NCI-H187 (cell line): ENCODE measurements at places on chromosomes 13 and 19.
A peak's percentile ranks its signal among the peaks of the same experiment; 100 is the strongest.

GRCh38 chr19:14181906-14182305 is 24.1 kb downstream of the ADGRL1 start:
- DNase-seq = no peak

GRCh38 chr19:13588957-13589833 is 82.9 kb upstream of the CACNA1A start:
- peak; percentile 15 for DNase-seq

- DNase-seq = peak; percentile 32
Observed at GRCh38 chr13:73672492-73672891, 461.7 kb downstream of the KLF12 start.

GRCh38 chr19:27765397-27765796 is 1447.6 kb downstream of the UQCRFS1 start:
- no peak for DNase-seq

GRCh38 chr19:41638641-41639081 is 11.8 kb upstream of the CEACAM4 start:
- no peak for DNase-seq

DNA sequence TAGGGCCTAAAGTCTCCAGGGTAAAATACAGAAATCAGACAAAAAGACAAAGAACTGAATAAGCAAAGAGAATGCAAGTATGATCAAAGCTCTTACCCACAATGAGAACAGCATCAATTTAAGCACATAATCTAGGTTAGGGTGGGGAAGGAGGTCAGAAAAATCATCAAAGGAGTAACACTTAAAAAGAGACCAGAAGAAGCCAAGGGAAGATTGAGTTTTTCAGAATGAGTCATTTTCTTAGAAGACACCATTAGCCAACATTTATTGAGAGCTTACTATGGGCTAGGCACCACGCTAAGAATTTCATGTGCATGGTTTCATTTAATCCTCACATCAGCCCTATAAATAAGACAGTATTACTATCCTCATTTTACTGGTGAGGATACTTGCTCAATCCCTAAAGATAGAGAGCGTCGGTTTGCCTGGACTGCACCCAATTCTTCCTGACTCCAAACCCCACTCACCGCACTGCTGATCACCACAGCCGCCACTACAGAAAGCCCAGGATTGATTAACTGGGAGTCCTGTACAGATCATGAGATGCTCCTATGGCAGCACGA is 1.7 kb upstream of the SHISA2 start:
- DNase-seq = no peak

- DNase-seq = peak; percentile 56
Observed at GRCh38 chr19:58346961-58347929, 6.0 kb downstream of the A1BG start.

DNA sequence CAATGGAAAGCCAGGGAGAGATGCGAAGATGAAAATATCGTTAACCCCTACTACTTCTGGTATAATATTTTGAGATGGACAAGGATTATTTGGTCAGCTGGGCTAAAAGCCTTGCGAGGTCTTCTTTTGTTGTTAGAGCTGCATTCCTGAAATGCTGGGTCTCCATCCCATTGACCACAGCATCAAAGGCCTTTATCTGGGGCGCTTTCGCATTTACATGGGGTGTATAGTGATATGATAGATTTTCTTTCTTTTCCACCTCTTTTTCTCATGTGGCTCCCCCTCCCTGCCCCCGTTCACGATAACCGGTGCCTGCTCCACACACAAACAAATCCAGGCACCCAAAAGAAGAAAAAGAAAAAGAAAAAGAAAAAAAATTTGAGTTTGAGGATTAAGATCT is 77.5 kb downstream of the ZNF536 start:
- DNase-seq = no peak

DNA sequence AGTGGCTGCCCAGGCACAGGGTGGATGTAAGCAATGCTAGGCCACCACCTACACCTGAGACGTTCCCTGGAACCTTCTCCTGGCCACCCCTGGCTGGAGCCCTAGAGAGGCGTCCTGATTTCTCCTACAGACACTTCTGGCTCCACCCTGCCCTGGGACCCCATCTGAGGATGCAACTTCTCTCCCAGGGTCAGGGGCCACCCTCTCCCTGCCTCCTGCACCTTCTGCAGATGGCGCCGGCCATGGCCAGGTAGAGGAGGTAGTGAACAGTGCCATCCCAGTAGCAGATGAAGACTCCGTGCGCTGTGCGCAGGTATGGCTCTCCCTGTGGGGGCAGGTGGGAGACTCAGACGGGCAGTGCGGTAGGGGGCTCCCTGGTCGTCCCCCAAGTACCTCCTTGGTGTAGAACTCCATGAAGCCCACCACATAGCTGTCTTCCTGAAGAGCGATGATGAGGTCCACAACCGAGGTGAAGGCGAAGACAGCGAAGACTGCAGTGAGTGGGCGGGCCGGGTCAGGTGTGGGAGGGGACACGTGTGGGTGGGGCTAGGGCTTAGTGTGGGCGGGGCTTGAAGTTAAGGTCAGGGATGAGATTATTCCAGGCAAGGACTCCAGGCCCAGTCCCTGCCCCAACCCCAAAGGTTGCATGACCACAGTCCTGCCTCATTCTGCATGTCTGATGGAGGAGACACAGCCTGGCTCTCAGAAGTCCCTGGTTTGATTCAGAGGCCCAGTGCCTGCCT is 3.0 kb downstream of the TM6SF2 start:
- DNase-seq = no peak

GRCh38 chr19:41945135-41945766 is 13.9 kb downstream of the RABAC1 start:
- DNase-seq = no peak

DNA sequence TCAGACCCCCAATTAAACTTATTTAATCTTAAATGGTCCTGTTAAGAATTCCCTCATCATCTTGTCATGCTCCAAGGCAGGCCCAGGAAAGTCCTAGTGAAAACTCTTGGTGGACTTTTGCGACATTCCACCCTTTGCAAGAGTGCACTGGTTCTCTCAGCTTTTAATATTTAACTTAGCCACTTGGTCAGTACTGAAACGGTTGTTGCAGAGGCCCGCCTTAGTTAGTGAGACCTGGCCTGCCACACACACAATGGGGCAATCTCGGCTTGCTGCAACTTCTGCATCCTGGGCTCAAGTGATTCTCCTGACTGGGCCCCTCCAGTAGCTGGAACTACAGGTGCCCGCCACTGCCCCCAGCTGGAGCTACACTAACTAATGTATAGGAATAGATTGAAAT is 1366.0 kb downstream of the UQCRFS1 start:
- no peak for DNase-seq

DNA sequence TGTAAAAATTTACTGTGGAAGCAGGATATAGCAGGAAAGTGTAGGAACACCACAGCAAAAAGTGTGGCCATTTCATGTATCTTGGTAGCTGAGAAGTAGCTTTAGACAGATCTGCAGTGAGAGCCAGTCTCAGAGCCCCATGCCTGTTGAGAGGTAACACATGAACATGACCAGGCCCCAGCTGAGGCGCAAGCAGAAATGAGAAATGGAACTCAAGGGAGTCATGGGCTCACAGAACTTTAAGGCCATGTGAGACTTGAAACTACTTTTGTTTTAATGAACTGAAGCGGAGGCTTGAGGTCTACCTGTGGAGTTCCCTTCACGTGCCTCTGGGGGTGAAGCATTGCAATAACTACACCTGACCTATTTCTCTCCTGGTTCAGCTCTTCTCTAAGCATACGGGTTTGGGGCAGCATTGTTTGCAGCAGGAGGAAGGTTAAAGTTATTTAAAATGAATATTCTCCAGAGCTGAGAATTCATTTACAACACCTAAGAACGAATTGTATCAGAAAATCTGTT is 3.3 kb downstream of the MYO16 start:
- no peak for DNase-seq

DNA sequence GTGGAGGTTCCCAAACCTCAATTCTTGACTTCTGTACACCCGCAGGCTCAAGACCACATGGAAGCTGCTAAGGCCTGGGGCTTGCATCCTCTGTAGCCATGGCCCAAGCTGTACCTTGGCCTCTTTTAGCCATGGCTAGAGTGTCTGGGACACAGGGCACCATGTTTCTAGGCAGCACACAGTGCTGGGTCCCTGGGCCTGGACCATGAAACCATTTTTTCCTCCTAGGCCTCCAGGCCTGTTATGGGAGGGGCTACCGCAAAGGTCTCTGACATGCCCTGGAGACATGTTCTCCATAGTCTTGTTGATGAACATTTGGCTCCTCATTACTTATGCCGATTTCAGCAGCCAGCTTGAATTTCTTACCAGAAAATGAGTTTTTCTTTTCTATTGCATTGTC is 701.4 kb downstream of the FGF9 start:
- DNase-seq = no peak

DNA sequence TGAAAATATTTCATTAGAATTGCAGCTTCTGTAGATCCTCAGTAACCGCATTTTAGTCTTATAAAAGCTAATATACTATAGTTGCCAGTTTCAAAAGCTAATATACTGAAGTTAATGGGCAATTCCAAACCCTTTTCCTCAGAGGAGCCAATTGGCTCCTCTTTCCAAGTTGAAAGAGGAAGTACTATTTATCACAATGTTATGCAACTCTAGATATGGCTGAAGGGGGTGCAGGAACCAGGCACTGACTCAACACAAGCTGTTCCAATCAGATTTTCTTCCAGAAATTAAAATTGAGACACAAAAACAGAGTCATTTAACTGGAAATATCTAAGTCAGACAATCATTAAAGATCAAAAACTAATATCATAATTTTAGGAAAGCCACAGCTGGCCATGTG is 258.9 kb downstream of the PCDH20 start:
- no peak for DNase-seq
